ENCODE measurements at places on chromosomes 16 and 17. TPM values are rescaled to one million over a fixed set of nuclear protein-coding genes. Genes with fewer than 3 reads are reported as not detected.

The MT1G gene
- total RNA-seq = not detected

The GNG13 gene
- not detected for total RNA-seq

The GRAP gene
- total RNA-seq = 1.9 TPM

The TPSAB1 gene
- 0.27 TPM for total RNA-seq

The SDF2 gene
- 26.9 TPM for total RNA-seq

The TBC1D3I gene
- total RNA-seq = not detected

The SLC35G6 gene
- total RNA-seq = not detected

The TP53TG3B gene
- not detected for total RNA-seq

The KREMEN2 gene
- not detected for total RNA-seq

DNA sequence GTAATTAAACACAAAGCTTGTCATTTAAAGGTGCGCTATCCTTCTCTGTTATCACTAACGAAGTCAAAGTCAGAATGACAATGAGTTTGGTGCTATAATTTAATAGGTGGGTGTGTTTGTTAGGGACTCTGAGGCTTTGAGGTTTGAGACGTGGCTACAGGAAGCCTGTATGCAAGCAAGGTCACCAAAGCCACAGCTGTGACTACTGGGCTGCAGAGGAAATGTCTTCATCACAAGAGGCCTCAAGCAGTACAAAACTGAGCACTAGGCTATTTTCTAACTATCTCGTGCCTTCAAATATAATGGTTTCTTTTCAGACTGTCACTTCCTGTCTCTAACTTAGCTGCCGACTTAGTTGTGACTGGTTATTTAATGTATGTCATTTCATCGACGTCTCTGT, 141.2 kb downstream of the AATF start:
- DNase-seq = no peak

- no peak for DNase-seq
Measured at GRCh38 chr16:87836844-87837581, 32.3 kb downstream of the SLC7A5 start.

DNA sequence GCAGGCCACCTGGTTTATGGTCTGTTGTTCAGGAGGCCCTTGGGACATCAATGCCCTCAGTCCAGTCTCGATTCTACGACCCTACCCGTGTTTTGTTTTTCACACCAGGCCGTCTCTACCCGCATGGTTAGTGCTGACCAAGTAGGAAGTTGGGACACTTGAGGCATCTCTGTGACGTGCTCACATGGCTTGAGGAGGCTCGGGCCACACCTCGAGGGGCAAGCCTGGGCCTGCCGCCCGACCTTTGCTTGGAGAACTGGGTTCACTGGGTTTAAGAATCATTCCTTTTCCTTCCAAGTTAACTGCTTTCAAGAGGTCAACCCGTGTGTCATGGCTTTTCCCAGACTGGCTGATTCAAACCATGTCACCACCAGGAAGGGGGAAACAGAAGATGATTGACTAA, 86.8 kb downstream of the CMIP start:
- no peak for DNase-seq

GRCh38 chr17:77285594-77286390, 145.0 kb downstream of the SEC14L1 start:
- no peak for DNase-seq

GRCh38 chr16:23967775-23968174, 132.0 kb downstream of the PRKCB start:
- no peak for DNase-seq

- DNase-seq = no peak
Measured at GRCh38 chr17:65218261-65218660, 81.1 kb downstream of the RGS9 start.

GRCh38 chr16:77374384-77374783, 60.5 kb downstream of the ADAMTS18 start:
- DNase-seq = no peak

DNA sequence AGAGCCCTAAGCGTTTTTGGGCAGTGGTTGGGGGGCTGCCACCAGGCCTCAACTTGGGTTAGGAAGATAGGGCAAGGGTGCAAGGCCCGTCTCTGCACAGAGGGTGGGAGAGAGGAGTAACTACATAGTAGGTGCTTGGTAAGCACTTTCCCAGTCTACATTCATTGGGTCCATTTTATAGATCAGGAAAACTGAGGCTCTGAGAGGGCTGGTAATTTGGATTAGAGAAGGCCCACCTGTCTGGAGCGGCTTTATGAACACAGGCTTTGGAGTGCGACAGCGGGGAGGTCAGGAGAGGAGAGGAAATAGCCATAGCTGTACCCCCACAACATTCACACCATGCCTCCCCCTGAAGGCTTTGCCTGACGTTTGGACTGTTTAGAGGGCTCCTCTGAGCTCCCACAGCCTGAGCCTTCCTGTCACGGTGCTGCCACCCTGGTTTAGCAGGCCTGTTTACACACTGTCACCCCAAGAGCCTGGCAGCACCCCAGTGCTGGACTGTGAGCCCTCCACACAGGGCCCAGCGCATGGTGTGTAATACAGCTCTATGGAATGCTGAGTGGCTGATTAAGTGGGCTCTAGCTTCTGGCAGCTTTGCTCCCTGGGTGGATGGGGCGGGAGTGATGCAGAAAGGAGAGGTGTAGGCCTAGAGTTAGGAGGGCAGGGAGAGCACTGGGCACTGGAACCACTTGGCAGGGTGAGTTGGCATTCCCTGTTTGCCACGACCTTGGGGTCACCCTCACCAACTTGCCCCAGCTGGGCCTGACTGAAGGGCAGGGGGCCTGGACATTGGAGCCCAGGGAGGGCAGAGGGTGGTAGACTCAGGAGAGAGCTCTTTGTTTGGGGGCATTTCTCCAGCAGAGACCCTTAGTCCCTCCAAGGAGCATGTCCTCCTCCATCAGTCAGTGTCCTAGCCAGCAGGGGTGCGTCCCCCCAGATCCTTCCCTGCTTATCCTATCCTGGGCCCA, 73.7 kb downstream of the RAI1 start:
- DNase-seq = no peak

- DNase-seq = no peak
Measured at GRCh38 chr17:27792095-27792494, 8.2 kb downstream of the NOS2 start.

DNA sequence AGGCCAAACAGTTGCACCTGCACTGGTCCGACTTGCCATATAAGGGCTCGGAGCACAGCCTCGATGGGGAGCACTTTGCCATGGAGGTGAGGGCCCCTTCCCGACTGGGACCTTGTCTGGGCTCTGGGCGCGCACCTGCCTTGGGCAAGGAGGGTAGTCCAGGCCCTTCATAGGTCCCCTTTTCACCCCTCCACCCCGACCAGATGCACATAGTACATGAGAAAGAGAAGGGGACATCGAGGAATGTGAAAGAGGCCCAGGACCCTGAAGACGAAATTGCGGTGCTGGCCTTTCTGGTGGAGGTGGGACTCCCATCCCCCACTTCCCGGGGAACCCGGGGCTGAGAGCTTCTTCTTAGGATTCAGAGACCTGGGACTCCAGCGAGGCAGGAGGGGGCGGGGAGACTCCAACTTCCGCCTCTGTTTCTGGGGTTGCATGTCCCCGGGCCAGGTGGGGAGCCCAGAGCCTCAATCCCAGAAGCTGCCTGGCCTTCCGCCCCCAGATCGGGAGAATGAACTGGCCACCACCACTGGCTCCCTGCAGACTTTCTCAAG, 7.8 kb downstream of the CA4 start:
- DNase-seq = no peak

- no peak for DNase-seq
Measured at GRCh38 chr17:8846768-8847211, 20.7 kb downstream of the PIK3R6 start.

DNA sequence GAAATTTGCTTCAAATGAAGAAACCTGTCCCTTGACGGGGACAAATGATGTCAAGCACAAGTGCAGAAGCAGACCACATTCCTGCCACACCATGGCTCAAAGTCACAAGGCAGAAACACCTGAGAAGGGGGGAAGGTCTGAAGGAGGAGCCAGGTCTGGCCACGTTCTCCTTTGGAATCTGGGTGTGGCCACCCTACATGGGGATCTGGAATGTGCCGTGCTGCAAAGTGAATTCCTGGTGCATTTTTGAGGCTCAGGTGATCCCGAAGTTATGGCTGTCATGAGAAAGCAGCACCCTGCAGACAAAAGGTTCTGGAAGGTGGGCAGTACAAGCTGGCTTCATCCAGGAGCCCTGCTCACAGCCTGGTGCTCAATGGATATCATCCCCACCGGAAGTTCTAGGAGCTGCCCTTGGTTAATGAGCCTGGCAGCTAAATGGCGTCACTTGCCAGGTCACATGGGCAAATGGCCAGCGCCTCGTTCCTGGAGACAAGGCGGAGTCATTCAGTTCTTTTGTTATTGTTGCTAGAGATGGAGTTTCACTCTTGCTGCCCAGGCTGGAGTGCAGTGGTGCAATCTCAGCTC, 20.1 kb upstream of the ADCY9 start:
- no peak for DNase-seq

DNA sequence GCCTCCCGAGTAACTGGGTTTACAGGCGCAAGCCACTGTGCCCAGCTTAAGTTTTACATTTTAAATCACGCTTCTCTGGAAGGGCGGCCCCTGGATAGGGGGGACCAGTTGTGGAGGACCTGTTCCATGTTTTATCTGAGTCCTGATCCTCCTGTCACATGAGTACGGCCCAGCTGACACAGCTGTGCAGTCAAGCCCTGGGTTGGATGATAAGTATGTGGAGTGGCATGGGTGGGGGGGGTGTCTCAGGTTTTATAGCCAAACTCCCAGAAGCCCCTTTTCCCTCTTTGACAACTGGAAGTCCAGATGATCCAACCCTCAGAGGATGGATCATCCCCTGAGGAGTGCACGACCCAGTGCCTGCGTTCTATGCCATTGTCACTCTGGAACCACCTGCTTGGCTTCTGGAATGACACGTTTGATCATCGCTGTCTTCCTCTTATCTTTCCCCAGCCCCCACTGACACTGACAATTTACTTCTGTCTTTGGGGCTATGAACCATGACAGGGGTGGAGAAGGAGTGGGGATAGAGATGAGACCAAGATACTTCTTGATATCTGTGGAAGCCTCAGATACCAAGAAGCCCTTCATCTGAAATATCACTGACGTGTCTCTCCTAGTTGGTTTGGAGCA, 191.2 kb downstream of the MSI2 start:
- DNase-seq = no peak

DNA sequence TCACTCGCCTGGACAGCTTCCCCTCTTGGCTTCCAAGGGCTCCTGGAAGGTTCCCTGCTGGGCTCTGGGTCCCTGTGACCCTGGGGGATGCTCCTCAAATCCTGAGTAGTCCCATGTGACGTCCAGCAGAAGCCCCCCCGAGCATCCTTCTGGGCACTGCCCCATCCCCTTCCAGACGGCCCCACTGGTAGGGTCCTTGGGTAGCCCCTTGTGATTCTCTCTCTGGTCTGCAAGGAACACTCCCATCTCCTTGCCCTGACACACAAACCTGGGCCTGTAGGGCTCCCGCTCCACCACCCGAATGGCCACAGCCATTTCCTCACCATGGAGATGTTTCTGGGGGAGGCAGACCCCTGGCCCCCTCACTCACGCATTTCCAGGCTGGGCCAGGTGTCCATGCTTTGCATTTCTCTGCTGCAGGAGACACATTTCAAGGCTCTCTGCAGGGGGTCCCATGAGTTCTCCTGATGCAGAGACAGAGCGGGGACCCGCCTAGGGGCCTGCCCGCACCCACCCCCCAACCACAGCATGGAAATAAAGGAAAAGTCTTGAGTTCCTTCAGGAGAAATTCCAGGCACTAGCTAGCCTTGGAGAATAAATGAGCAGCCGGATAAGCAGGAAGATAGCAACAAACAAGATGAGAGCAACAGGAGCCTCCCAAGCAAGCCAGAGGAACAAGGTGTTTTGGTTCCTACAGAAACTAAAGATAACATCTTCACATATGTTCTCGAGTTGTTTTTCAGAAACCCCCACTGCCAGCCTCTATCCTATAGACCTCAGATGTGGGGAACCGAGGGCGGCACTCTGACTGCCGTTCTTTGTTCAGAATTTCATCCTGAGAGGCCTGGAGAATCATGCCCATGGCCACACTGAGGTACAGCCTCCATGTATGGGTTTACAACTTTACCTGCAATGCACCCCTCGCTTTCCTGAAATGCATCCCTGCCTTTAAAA, 128.8 kb downstream of the MGAT5B start:
- no peak for DNase-seq

DNA sequence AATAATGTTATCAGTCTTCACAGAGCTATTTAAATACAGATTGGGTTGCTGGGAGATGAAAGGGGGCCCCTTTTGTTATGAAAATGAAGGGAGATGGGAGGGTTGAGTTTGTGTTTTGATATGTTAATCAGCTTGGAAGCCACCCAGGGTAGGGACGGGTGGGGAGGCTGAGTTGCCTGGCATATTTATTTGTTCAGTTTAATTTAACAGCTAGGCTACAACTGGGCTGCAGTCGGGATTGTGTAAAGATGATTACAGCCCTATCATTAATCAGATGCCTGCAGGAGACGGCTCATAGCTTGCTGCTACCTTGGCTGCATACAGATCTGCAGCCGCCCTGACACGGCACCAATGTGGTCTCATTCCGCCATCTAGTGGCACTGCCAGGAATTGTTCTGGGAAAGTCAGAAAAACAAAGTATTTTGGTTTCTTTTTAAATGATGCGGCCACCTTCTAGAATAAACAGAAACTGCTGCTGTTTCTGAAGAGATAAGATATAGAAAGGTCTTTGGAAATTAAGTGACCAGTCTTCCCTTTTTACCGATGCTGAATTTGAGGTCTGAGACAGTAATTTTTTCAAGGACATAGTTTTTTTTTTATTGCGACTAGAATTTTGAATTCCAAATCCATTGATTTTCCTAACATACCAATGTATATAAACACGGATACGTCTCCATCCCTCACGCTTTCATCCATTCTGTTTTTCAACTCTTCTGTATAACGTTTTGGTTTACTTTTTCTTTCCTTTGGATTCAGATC, 458.0 kb upstream of the ASIC2 start:
- peak; percentile 61 for DNase-seq

DNA sequence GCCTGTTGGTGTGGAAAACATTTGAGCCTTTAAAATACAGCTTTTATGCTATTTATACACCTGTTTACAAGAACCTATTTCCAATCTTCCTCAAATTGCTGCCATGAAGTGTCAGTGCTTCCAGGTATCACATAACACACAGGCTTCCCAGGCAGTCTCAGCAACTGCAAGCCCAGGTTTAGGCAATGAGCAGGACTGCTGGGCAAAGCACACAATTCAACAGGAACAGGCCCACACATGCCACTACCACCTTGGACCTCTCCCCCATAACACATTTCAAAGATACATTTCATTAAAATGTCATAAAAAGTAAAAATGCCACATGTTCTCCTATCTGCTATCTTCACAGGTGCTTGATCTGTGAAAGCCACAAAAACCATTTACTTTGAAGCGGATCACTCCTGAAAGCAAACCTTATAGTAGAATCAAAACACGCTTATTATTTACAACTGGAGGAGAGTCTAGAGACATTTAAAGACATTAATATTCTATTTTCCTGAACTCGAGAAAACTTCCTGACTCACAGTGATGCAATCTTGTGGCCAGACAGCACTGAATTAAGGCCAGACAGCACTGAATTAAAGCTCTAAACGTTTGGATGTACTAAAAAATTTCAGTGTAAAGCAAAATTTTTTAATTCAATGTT, 31.5 kb downstream of the ANKFY1 start:
- no peak for DNase-seq

Measured in cerebellum (tissue), 4 donors.